DMS79 treated with DMSO at 0.1 percent for 48 hours (cell line): ENCODE measurements at places on chromosomes 1 and 21.

- no peak for DNase-seq
These were observed 451.5 kb upstream of the ADAMTS5 start for GRCh38 chr21:27418346-27418745.

- no peak for DNase-seq
These were observed 16.2 kb downstream of the SDCCAG8 start for GRCh38 chr1:243271996-243272395.

DNA sequence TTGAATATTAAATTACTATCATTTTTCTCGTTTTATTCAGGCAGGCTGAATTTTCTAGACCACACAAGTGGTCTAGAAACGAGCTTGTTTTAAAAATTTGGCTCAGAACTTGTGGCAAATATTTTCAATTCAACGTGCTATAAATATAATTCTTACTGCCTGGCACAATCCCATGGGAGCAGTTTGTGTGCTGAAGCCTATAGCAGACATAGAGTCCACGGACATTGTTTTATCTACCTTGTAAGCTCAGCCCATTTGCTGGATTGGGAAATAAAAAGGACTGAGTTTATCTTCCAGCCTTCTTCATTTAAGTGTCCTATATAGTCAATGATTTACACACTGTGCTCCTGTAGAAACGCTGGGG, 103.4 kb downstream of the ZBTB18 start:
- no peak for DNase-seq

DNA sequence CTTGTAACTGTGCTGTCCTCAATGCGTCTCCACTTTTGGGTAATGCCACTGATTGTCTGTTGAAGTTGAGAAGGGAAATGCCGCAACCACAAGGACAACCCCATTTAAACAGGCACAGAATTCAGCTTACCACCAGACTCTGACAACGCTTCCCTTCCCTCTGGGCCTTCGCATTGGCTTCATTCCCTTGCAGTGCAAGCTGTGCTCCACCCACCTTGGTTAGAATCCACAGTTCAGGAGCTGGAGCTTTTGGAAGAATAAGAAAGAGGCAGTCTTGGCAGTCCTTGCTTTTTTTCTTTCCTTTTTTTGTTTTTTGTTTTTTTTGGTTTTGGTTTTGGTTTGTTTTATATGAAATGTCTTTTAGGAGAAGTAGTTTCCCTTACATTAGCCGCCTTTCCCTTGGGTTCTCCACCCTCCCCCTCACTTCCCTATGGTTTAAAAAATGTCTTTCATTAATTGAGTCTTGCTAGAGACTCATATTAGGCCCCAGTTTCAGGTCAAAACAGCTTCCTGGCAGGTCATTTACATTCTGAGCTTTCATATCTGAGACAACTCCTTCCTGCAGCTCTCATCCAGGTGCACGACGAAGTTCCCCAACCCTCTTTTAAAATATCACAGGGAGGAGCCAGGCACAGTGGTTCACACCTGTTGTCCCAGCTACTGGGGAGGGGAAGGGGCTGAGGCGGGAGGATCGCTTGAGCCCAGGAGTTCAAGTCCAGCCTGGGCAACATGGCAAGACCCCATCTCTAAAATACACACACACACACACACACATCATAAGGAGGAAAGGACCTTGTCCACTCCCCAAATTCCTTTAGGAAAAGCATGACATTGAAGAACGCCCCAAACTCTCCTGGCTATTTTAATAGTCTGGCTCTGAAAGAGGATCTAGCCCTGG, 20.7 kb upstream of the LAX1 start:
- no peak for DNase-seq
